ENCODE measurements at places on chromosomes 7 and 10.

GRCh38 chr10:7397049-7398035, 13.5 kb downstream of the SFMBT2 start:
- DNase-seq: no peak

DNA sequence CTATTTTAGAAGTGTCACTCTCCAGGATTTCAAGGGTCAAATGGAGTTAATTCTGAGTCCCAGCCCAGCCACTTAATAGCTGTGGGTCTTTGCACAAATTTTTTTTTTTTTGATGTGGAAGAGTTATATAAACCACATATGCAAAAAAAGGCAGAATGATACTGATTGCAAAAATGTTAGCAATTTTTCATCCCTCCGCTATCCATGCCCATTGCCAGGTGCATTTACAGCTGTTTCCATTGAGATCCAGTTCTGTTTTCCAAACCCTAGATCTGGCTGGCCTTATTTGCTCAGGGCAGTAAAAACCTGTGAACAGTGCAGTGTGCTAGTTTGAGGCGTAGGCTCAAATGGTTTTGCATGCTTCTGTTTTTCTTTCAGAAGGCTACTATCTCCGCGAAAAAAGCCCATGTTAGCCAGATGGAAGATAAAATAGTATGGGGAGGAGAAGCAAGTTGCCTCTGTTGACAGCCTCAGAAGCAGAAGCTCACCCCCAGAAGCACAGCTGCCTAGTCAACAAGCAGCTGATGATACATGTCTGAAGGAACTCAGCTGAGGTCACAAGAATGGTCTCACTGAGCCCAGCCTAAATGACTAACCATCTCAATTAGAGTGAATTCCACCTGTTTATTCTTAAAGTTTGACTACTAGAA, 997 bp upstream of the ZNF138 start:
- DNase-seq: no peak

GRCh38 chr10:69413221-69413865, 3.4 kb downstream of the TACR2 start:
- DNase-seq: no peak

- DNase-seq: no peak
Measured at GRCh38 chr10:92146107-92146506, 144.8 kb downstream of the CPEB3 start.

GRCh38 chr10:6240254-6240653, 37.5 kb downstream of the PFKFB3 start:
- no peak for DNase-seq

GRCh38 chr10:99364125-99364524, 35.0 kb downstream of the CNNM1 start:
- no peak for DNase-seq

- DNase-seq: no peak
Measured at GRCh38 chr7:64528770-64529169, 34.1 kb downstream of the ZNF680 start.

GRCh38 chr7:132430861-132431822, 145.1 kb downstream of the PLXNA4 start:
- peak; percentile 71 for DNase-seq

GRCh38 chr7:116736927-116737715, 65.1 kb downstream of the MET start:
- no peak for DNase-seq

DNA sequence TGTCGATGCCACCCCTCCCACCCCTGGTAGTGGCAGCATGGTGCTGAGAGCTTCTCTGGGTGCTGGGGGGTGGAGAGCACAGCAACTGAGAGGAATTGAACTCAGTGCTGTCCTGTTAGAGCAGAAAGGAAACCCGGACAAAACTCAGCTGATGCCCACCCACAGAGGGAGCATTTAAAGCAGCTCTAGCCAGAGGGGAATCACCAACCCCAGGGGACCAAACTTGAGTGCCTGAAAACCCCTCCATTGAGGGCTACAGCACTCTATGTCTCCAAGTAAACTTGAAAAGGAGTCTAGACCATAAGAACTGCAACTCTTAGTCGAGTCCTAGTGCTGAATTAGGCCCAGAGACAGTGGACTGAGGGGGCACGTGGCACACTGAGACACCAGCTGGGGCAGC, 16.8 kb upstream of the FOXI2 start:
- no peak for DNase-seq

GRCh38 chr10:72292223-72292691, 18.5 kb downstream of the DDIT4 start:
- DNase-seq: no peak

- no peak for DNase-seq
Measured at GRCh38 chr7:134712196-134712595, 65.5 kb downstream of the BPGM start.

DNA sequence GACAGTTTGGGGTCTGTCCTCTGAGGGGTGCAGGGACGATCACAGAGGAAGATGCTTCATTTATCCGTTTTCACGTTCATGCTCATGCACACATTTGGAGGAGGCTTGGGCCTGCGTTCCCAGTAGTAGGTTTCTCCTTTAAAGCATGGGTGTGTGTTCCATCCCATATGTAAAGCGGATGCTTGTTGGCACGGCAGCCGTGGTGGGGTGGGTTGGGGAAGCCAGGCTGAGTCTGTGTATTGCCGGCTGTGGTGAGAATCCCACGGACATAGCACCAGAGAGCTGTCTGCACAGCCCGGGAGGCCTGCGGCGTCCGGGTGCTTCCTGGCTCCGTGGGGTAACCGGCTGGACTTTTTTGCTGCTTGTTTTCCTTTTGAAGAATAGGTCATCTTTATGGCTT, 440 bp downstream of the JAKMIP3 start:
- no peak for DNase-seq
